ENCODE measurements at places on chromosomes 16 and 17.

DNA sequence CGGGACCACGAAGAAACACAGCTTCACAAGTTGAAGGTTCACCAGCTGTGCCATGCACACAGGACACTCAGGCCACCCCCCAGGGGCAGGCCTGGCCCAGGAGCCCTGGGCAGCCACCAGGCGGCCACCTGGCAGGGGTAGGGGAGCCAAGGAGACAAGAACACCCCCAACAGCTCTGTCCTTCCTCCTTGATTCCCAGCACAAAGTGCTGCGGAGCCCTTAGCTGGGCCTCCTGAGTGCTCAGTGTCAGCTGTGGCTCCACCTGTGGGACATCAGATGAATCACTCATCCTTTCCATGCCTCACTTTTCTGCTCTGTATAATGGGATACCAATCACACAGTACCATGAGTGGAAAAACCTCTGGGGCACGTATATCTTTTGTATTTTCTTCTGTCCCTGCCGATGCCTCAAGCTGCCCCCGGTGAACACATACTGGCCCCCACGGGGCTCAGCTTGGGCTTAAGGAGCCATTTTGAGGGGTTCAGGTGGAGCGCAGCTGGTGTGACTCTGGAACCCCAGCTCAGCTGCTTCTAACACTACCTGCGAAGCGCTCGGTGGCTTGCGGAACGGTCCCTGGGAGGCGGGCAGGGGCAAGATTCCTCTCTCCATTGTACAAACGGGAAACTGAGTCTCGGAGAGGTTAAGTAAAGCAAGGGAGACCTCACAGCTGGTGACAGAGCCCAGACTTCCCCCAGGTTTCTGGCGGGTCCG, 12.0 kb downstream of the GALK1 start:
- no peak for DNase-seq

- DNase-seq, result no peak
Observed at GRCh38 chr16:67975321-67976105, 4.8 kb downstream of the DPEP3 start.

GRCh38 chr17:50986989-50987660, 121.0 kb upstream of the TOB1 start:
- no peak for DNase-seq

DNA sequence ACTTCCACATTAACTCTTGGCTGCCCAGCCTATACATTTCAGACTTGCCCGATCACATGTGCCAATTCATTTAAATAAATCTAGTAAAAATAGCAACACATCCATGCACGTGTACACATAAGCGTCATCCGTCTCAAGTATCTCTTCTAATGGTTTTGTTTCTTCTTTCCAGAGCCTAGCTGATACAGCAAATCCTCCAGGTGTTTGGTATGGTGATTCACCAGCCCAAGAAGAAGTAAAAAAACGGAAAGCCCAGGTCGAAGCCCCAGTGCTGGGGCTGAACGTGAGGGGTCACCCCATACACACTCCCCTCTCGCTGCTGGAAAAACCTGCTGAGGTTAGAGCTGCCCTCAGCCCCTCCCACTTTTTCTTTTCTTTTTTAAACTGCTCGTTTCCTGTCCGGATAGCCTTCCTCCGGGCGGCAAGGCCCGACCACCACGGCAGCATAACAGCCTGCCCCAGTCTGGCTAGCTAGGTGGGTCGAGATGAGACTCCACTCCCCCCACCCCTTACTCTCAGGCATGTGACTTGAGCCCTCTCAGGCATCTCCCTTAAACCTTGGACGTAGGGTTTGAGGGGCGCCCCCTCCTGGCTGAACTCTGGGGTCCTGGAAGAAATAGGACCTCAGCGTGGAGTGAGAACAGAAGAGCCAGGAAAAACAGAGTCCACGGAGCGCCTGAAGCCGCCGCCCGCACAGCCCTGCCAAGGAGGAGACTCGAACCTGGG, 13.9 kb upstream of the OR1F1 start:
- DNase-seq, result peak; percentile 66

GRCh38 chr17:16342979-16343378, 10.3 kb downstream of the CENPV start:
- DNase-seq, result no peak

GRCh38 chr17:6437466-6437865, 2.5 kb upstream of the AIPL1 start:
- no peak for DNase-seq

GRCh38 chr16:88482630-88483391, 29.7 kb downstream of the ZFPM1 start:
- DNase-seq, result no peak

Data from HEK293T (cell line).